ENCODE measurements at places on chromosomes 3 and 15.

DNA sequence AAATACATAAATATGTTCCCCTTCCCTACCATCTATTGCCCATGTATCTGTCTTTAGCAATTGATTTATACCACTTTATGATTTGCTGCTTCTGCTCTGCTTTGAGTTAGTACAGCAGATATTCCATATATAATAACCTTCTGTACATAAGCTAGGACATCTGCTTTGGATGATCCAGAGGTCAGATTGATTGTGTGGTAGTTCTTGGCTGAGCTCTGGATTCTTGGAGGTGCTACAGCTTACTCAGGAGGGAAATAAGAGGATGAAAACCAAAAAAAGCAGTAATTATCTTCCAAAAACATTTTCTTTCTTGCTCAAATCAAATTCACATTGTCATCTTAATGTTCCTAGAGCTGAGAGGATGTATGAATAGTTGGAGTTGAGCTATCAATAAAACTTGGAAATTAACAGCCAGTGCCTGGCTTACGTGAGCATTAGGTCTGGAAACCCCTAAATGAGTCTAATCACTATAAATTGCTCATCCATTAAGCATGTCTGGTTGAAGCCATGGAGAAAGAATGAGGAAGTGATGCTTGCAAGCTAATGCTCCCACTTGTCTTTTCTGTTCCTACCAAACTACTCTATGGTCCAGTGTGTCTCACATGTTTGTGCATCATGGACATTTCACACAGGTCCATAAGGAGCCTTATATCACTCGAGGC lies 36.3 kb upstream of the TMEM42 start:
- DNase-seq, result peak; percentile 59

DNA sequence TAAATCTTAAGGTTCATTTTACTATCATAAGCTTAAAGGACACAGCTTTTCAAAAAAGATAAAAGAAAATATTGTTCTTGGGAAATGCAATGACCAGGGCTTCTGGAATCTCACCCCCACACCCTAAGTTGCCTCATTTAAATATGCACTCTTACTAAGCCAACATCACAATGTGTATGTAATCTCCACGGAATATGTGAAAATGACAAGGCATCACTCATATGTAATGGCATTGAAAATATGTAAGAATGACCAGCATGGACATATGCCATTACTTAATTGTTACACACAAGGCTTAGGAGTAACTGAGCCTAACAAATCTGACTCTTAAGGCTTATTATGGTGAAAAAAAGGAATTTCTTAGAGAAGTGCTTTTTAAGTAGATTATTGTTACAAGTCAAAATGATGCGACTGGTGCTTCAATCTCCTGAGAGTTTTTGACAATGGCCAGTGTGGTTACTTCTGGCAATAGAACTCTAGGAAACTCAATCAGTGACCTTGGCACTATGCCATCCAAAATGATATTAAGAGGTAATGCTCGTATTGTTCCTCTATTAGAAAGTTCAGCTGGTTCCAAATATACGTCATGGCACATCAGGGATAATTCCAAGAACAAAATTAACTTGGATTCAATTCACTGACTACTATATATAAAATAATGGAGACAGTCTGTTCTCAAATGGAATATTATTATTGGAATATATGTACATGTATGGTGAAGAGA lies 290.0 kb upstream of the PLSCR5 start:
- peak; percentile 70 for DNase-seq

- no peak for DNase-seq
These were observed 35.6 kb downstream of the CTSH start for GRCh38 chr15:78909160-78909695.

DNA sequence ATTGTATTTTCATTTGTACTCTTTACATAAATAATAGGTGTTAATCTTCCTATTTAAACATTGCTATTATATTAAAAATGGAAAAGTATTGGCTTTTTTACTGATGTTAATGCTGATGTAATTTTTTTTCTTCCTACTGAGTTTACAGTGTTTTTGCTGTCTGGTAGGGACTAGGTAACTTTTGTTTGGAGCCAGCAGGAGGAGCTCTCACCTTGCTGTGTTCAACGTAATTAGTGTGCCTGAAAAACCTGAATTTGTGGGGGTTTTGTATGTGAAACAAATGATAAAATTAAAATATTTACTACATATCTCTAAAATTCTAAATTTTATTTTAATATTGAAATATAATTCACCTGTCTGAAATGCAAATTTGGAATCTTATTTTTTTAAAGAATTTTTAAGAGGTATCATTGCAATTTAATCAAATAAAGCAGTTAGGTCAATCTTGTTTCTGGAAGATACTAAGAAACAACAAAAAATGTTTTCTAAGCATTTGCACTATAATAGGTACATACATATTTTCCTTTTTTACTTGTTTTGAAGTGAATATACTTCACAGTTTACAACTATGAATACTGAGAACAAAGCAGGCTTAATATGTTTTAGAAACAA lies 48.8 kb downstream of the EPHA6 start:
- DNase-seq, result no peak

DNA sequence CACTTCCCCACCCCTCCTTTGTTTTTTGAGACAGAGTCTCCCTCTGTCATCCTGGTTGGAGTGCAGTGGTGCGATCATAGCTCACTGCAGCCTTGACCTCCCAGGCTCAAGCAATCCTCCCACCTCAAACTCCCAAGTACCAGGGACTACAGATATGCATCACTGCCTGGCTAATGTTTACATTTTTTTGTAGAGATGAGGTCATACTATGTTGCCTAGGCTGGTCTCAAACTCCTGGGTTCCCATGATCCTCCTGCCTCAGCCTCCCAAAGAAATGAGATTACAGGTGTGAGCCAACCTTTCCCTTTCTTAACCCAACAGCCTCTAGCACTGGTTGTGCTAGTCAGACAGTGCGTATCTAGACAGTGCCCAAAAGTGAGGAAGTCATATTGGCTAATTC lies 6.4 kb upstream of the GATM start:
- no peak for DNase-seq

- no peak for DNase-seq
These were observed 101.6 kb downstream of the OXNAD1 start for GRCh38 chr3:16366581-16366980.

GRCh38 chr3:17027318-17027717 lies 142.6 kb downstream of the PLCL2 start:
- no peak for DNase-seq

GRCh38 chr15:72502220-72502809 lies 28.2 kb downstream of the ARIH1 start:
- no peak for DNase-seq

DNA sequence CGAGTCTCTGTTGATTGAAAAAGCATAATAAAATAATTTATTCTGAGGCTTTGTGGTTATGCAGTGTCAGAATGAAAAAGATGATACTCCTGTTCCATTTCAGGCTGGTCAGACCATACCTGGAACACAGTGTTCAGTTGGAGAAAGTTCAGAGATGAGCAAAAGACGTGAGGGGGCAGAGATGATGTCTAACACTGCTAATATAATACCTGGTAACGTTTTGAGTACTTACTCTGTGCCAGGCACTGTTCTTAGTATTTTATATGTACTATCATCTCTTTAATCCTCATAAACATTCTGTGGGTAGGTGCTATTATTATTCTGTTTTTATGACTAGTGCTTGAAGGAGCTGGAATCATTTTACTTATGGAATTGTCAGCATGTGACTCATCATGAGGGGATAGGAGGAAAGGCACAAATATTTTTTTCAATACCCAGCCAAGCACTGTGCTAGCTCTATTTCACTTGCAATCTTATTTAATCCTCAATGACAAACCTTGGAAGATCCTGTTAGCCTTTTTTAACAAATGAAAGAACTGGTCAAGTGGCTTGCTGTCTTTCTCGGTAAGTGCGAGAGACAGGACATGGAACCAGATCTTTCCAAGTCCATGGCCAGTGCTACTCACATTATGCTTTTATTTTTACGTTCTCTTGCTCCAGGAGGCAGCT lies 31.8 kb downstream of the IQGAP1 start:
- DNase-seq, result peak; percentile 76

GRCh38 chr3:43160664-43161063 lies 54.8 kb upstream of the POMGNT2 start:
- no peak for DNase-seq

GRCh38 chr3:67685499-67685898 lies 31.1 kb upstream of the SUCLG2 start:
- DNase-seq, result no peak

DNA sequence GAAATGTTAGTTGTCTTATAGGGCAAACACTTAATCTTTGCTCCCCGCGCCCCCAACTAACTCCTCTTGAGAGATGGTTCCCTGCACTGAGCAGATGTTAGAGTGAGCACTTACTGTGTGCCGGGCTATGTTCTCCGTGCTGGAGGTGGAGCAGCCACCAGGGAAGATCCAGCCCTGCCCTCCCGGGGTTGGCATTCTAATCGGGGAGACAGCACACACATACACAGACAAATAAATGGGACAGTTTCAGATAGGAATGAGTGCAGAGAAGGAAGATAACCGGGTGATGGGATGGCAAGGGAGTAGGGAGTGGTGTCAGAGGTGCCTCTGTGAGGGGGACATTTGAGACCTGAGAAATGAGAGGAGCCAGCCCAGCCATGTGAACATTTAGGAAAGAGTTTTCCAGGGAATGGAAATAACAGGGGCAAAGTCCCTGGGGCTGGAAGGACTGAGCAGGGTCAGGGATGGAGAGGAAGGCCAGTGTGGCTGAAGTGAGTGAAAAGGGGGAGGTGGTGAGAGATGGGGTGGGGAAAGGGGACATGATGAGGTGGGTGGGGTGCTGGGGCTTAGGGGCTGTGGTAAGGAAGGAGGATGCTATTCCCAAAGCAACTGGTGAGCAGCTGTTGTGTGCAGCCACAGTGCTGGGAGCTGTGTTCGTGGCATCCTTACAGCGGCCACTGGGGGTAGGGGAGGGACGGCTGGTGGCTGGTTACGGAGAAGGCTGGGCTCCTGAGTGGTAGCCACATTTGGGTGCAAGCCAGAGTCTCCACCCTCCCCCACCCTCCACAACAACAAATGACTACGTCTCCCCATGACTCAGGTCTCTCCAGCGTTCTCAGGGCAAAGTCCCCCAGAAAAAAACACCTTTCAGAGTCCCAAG lies 15.4 kb upstream of the FGD5 start:
- peak; percentile 68 for DNase-seq

- no peak for DNase-seq
These were observed 1.0 kb downstream of the SPTBN5 start for GRCh38 chr15:41892621-41893421.

- peak; percentile 31 for DNase-seq
These were observed 107.1 kb upstream of the C15orf61 start for GRCh38 chr15:67413770-67414390.

DNA sequence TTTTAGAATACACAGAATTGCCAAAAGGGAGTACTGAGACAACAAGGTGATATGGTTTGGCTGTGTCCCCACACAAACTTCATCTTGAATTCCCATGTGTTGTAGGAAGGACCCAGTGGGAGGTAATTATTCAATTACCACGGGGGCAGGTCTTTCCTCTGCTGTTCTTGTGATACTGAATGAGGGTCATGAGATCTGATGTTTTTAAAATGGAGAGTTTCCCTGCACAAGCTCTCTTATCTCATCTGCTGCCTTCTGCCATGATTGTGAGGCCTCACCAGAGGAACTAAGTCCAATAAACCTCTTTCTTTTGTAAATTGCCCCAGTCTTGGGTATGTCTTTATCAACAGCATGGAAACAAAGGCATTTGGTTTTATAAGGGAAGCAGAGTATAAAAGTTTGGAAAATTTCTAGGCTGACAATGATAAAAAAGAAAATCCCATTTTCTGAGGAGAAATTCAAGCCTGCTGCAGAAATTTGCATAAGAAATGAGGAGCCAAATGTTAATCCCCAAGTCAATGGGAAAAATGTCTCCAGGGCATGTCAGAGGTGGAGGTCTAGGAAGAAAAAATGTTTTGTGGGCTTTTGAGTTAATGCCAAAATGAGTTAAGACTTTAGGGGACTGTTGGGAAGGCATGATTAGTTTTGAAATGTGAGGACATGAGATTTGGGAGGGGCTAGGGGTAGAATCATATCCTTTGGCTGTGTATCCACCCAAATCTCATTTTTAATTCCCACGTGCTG lies 130.5 kb upstream of the THRB start:
- no peak for DNase-seq

GRCh38 chr3:119343719-119344118 lies 49.5 kb downstream of the ARHGAP31 start:
- no peak for DNase-seq

DNA sequence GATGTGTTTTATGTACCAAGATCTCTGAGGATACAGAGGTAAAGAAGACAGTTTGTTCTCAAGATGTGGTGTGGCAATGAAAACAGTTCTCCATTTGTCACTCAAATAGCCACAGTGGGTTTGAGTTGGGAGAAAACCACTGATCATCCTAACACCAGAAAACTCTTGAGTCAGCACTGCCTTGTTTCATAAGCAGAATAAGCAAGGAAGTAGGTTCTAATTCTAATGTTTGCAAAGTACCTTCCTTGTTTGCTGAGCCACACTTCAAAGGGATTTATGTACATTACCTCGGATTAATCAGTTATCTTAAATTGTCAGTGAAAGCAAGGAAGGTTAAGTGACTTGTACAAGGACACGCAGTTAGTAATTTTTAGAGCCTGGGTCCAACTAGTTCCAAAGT lies 107.8 kb upstream of the BOC start:
- no peak for DNase-seq

GRCh38 chr3:45792036-45792435 lies 4.3 kb downstream of the SLC6A20 start:
- DNase-seq, result no peak

DNA sequence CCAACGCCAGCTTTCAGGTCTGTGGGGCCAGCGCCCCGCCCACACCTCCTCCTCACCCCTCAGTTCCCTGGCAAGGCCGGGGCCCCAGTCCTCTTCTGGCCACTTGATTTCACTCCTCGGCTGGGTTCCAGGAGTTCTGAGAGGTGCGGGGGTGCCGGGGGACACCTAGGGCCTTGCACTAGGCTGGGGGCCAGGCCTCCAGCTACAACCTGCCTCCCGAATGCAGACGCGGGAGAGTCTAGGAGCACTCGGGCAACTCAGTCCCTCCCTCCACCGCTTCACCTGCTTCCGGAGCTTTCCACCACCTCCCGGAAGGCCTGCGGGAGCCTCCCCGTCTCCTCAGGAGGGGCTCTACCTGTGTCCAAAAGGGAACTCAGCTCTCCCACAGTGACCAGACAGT lies 35.6 kb downstream of the TNK2 start:
- no peak for DNase-seq

GRCh38 chr3:47856669-47857068 lies 53.7 kb downstream of the DHX30 start:
- DNase-seq, result no peak

- no peak for DNase-seq
These were observed 11.8 kb upstream of the RIOX2 start for GRCh38 chr3:97983933-97984491.

- no peak for DNase-seq
These were observed 78.2 kb downstream of the TM2D3 start for GRCh38 chr15:101573951-101574350.

GRCh38 chr3:97037294-97037943 lies 223.0 kb downstream of the EPHA6 start:
- no peak for DNase-seq

DNA sequence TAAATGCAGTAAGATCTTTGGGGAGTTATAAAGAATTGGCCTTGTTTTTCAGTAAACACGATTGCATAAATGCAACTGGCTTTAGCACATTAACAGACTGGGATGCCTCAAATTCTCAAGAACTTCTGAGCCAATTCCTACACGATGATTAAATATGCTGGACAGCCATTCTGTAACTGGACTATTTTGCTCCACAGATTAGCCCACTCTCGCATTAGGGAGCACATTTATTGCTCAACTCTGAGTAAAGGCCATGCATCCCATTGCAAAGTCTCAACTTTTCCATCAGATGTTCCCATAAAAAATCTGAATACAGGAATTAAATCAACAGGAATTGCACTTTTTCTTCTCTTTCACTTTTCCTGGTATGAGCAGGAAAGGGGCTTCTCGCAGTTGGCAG lies 66.7 kb upstream of the PRICKLE2 start:
- peak; percentile 77 for DNase-seq
